H7 (cell line): ENCODE measurements at places on chromosomes 5 and 9. TPM values are rescaled to one million over a fixed set of nuclear protein-coding genes. Genes with fewer than 3 reads are reported as not detected.
A peak's percentile ranks its signal among the peaks of the same experiment; 100 is the strongest.

PTGDS gene
- total RNA-seq: 1.3 and 2.0 TPM in 2 replicates

AHRR gene
- 0.74 and 1.4 TPM in 2 replicates for total RNA-seq

CDH10 gene
- 0.33 and 0.55 TPM in 2 replicates for total RNA-seq

AK3 gene
- total RNA-seq: 116 and 118 TPM in 2 replicates

SPINK6 gene
- total RNA-seq: not detected in 2 replicates

RGS14 gene
- 31.0 and 32.4 TPM in 2 replicates for total RNA-seq

ZNF300 gene
- total RNA-seq: not detected in 2 replicates

INSYN2B gene
- not detected in 2 replicates for total RNA-seq

PCDHGA8 gene
- 0.22 TPM in 1 of 2 replicates, not detected in the other for total RNA-seq

SLCO6A1 gene
- 0.11 TPM in 1 of 2 replicates, not detected in the other for total RNA-seq

PTGS1 gene
- total RNA-seq: 0.69 and 1.1 TPM in 2 replicates

GGTA1 gene
- total RNA-seq: not detected in 2 replicates

JMY gene
- total RNA-seq: 8.7 and 14.0 TPM in 2 replicates

- no peak for DNase-seq
Observed at GRCh38 chr9:19754921-19755320, 33.9 kb downstream of the SLC24A2 start.

- no peak for DNase-seq
Observed at GRCh38 chr5:88824892-88825583, 57.9 kb downstream of the MEF2C start.

DNA sequence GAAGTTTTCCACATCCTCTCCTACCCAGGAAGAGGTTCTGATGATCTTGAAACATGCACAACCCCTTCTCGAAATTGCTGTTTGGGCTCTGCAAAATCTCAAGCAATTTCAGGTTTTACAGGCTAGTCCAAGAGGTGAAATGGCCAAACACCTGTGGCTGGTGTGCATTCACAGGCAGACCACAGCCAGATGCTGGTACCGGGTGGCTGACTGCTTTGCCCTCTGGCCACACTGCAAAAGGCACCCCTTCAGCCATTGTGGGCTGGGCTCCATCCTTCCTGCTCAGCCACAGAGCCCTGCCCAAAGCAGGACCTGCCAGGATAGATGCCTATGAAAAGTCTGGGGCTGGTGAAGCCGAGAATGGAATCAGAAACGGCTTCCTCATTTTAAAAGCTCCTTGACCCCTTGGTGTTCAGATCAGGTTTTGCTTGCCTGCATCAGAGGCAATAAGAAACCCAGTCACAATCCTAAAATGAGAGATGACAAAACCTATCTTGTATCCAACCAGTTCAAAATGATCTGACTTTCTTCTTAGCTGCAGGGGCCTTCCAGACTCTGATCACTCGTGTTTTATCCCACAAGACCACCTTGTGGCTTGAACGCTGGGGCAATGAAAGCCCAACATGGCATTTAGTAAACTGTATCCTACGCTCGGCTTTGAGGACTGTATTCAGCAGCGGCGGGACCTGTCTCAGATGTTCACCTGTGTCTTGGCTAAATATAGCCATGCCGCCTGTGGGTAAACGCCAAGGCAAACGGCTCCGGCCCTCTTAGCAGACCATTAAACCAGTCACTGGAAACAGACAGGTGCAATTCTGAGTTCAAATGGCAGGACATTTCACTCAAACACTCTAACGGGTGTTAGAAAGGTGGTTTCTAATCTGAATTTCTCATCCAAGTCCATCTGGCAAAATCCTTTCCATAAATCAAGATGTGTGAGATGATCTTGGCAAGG lies 49.6 kb downstream of the EPB41L4B start:
- no peak for DNase-seq

GRCh38 chr5:4188704-4189103 lies 593.1 kb downstream of the IRX1 start:
- no peak for DNase-seq

GRCh38 chr5:35012796-35013195 lies 35.0 kb downstream of the AGXT2 start:
- DNase-seq: no peak

GRCh38 chr9:116450378-116451139 lies 236.5 kb upstream of the TRIM32 start:
- no peak for DNase-seq

DNA sequence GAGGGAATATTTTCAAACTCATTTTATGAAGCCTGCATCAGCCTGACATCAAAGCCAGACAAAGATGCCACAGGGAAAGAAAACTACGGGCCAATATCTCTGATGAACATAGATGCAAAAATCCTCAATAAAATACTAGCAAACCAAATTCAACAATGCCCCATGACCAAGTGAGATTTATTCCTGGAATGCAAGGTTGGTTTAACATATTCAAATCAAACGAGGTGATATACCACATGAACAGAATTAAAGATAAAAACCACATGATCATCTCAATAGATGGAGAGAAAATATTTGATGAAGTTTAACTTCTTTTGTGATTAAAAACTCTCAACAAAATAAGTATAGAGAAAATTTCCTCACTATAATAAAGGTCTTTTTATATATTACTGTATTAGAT lies 792.0 kb upstream of the ZNF608 start:
- no peak for DNase-seq

GRCh38 chr5:140213370-140213983 lies 38.5 kb downstream of the CYSTM1 start:
- no peak for DNase-seq

- no peak for DNase-seq
Observed at GRCh38 chr5:124301850-124302249, 444.6 kb downstream of the ZNF608 start.

DNA sequence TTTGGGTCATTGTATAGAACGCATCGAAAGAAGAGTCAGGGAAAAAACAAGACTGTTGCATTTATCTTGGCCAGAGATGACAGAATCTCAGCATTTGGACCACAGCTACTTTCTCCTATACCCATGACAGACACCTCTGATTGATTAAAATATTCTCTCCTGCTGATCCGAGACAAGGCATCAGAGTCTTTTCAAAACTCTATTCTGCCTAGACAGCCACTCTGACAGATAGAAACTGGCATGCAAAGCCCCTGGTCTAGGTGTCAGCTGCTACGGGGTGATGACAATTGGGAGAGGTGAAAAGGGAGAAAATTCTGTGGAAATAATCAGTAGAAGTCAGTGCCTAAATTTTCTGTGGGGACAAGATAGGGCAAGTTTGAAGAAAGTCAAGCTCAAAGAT lies 152.2 kb downstream of the PIK3R1 start:
- no peak for DNase-seq

DNA sequence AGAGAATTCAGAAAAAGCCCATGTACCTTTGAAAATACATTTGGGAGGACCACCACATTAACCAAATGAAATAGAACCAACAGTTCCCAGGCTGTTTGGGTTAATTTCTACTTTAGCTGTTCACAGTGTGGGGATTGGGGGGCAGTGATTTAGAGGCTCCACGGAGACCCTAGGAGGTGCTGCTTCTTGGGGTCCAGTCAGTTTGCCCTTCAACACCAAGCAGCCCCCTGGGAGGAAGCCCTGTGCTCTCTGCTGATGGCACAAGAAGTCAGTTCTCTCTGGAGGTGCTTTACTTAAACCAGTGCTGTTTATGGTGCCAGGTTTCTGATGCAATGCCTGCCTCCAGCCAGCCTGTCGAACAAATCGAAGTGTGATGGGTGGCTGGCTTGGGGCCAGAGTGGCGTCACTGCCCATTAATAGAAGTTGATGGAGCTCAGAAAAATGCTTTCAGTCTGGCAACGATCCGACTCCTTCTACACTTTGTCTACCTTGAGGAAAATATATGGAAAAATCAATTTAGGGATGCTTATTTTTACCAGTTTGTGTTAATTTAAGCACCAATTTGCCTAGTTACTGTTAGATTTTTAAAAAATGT lies 134.0 kb downstream of the SNX18 start:
- no peak for DNase-seq

- no peak for DNase-seq
Observed at GRCh38 chr5:104573949-104574709, 1011.5 kb upstream of the NUDT12 start.

GRCh38 chr9:112032743-112033142 lies 136.1 kb downstream of the UGCG start:
- no peak for DNase-seq

DNA sequence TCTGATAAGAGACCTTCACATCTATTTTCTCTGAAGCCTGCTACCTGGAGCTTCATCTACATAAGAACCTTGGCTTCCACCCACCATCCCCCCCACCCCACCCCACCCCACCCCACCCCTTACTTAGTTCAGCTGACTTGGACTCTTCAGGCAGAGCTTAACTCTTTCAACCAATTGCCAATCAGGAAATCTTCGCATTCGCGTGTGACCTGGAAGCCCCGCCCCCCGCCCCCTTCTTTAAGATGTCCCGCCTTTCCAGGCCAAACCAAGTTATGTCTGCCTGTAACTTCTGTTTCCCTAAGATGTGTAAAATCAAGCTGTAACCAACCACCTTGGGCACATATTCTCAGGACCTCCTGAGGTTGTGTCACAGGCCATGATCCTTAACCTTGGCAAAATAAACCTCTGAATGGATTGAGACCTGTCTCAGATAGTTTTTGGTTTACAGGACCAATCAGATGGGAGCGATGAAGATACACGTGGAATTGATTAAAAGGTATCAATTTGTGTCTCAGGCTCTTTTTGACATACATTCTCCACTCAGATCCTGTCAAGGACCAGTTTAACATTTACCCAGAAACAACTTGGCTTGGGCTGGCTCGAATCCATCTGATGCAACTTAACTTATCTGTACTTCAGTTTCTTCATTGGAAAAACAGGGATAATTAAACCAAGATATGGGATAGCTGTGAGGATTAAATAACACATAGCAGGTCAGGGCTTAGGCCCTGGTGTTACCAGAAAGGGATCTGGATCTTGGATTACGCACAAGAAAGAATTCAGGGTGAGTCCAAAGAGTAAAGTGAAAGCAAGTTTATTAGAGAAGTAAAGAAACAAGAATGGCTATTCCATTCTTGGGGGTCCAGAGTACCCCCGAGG lies 43.6 kb downstream of the GALNT12 start:
- peak; percentile 77 for DNase-seq

DNA sequence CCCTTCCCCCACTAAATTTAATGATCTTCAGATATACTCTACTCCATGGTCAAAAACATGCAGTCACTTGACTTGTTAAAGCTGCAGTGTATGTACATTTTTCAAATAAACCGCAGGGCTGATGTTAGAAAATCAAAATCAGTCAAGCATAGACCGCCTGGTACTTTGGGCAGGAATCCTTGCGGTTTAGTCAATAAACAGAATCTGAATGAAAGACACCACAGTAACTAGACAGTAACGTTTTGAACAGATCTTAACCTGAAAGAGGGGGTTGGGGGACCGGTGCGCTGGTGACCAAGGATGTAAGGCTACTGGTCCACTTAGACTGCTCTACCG lies 188.8 kb downstream of the BNC2 start:
- no peak for DNase-seq

- DNase-seq: no peak
Observed at GRCh38 chr5:96035796-96036195, 74.1 kb upstream of the ELL2 start.

- DNase-seq: peak; percentile 16
Observed at GRCh38 chr5:169701910-169702451, 64.9 kb downstream of the DOCK2 start.

DNA sequence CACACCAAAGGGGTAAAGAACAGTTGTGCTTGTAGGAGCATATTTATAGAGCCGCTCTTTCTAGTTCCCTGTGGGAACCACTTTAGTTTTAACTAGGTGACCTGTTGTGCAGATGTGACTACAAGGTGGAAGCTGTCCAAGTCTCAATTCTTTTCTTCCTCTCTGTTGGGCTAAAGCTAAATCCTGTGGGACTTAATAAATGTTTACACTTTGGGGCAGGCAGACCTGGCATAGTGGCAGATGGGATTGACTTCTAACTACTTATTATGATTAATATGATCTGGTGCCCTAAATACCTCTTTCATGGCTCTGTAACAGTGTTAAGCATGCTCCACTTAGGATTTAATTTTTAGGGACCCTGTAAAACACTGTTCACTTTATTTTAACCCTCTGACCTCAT lies 265.3 kb downstream of the KCTD16 start:
- no peak for DNase-seq

GRCh38 chr5:147949711-147950573 lies 43.6 kb upstream of the C5orf46 start:
- DNase-seq: peak; percentile 51

GRCh38 chr9:137075275-137075775 lies 2.0 kb upstream of the UAP1L1 start:
- no peak for DNase-seq

- DNase-seq: no peak
Observed at GRCh38 chr5:168697034-168697720, 118.0 kb upstream of the PANK3 start.

GRCh38 chr5:79595086-79595485 lies 17.2 kb upstream of the TENT2 start:
- DNase-seq: no peak

DNA sequence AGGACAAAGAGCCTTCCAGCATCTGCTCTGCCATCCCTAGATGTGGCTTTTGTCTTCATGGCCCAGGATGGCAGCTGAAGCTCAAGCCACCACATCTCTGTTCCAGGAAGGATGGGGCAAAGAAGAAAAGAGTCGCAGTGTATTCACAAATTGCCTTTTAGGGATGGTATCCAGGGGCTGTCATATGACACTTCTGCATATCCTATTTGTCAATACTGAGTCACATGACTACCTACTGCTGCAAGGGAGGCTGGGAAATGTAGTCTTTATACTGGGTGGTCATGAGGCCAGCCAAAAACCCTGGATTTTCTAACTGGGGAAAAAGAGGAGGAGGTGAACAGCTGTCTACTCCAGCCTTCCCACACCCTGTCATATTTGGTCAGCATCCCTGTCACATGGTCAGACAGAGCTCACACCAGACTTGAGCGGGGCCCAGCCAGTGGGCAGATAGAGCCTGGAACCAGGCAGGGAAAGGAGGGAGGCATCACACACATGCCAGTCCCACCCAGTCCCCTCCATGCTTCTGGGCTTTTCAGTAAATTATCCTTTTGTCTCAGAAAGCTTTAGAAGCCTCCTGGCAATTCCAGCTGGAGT lies 52.0 kb downstream of the OLFM1 start:
- DNase-seq: peak; percentile 74

DNA sequence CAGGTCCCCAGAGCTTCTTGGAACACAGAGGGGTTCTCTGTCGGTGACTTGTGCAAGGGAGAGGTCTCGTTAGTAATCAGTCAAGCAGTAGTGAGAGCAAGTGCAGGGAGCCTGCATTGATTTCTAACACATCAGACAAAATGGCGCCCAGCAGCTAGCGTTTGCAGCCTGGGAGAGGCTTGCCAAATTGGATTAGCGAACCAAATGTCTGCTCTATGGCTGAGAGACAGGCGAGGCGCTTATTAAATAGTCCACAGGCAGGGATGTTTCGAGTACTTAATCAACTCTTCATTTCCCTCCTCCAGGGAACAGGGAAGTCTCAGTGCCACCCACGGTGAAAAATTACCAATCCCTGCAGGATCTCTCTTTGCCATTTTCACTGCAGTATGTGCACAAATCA lies 131.4 kb upstream of the SHB start:
- no peak for DNase-seq

- peak; percentile 91 for DNase-seq
Observed at GRCh38 chr9:124855944-124856765, 2.9 kb downstream of the WDR38 start.
